ENCODE measurements at places on chromosomes 6 and 20. TPM values are rescaled to one million over a fixed set of nuclear protein-coding genes. Genes with fewer than 3 reads are reported as not detected.

The MTO1 gene
- 24.7 TPM for total RNA-seq

The WFDC10B gene
- total RNA-seq, result not detected

The TRAPPC3L gene
- total RNA-seq, result 0.24 TPM

The MLIP gene
- total RNA-seq, result 234 TPM

DNA sequence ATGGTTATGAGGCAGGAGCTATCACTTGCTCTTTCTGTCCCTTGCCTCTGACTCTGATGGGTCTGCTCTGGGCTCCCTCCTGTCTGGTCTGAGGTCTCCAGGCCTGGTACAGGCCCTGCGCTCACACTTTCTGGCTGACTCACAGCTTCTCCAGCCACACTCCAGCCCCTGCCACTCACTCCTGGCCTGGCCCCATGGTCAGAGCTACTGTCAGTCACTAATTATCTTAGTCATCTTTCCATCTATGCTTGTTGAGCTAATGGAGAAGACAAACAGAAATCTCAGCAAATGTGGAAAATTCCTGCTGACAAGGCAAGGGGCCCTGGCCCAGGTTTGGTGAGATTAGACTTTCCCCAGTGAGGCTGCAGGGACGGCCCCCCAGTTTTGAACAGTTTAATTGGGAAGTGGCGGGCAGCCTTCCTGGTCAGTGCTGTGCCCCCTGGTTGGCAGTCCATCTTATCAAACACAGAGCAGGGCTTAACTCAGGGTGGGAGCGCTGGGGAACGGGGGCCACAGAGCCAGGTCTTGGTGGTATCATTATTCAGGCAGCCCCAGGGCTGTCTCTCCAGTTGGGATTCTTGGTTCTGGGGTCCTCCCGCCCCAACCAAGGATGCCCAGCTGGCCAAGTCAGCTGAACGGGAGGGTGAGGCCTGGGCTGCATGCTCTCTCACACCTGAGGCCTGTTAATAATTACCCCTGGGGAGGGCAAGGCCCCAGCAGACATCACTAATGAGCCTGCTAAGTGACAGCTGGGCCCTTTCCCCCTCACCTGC is 63.4 kb downstream of the VEGFA start:
- no peak for DNase-seq
